Urinary bladder (tissue), 4 donors: ENCODE measurements at places on chromosomes 7 and 10. TPM values are rescaled to one million over a fixed set of nuclear protein-coding genes. Genes with fewer than 3 reads are reported as not detected.

GRCh38 chr7:10845225-10845624 lies 128.4 kb upstream of the PHF14 start:
- no peak for DNase-seq

DNA sequence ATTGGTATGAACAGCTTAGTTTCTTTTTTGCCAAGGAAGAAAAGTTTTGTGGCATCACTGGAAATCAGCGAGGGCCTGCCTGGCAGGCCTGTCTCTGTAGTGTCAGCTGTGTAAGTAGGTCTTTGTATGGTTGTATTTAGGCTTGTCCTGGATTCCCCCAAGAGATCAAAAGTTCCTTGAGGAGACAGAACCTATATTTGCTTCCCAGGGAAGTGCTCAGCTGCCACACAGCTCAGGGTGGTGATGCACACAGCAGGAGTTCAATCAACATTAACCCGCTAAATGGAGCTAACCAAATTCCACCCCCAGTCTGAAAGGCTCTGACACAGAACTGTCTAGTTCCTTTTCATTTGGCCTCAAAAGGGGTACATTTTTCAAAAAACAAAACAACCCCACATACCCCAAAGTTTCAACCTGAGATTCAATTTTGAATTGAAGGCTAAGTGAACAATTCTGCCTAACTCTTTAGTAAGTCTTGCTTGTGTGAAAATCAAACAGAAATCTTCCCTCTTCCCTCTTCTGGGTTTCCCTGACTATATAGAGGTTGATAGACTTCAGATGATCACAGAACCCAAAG lies 124.4 kb downstream of the CLEC2L start:
- DNase-seq = no peak

GRCh38 chr7:28174901-28175661 lies 5.5 kb downstream of the JAZF1 start:
- no peak for DNase-seq

- no peak for DNase-seq
These were observed 211.4 kb upstream of the KLF14 start for GRCh38 chr7:130945411-130945811.

- no peak for DNase-seq
These were observed 28.9 kb downstream of the CDK14 start for GRCh38 chr7:90625051-90625450.

DNA sequence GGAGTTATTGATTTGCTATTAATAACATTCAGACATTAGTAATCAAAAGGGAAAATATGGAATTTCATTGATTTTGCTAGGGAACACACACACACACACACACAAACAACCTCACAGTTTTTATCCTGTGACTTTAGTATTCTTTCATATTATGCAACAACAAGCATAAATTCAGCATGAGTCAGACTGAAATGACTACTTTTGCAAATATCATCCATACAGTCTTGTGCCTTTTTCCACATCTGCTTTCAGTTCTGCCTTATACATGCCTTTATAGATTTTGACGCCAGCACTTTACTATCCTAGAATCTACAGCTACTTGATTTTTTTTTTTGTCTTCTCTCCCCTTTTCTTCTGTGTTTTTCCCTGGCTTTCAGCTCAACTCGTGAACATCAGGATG lies 975.8 kb upstream of the LRRTM3 start:
- no peak for DNase-seq

DNA sequence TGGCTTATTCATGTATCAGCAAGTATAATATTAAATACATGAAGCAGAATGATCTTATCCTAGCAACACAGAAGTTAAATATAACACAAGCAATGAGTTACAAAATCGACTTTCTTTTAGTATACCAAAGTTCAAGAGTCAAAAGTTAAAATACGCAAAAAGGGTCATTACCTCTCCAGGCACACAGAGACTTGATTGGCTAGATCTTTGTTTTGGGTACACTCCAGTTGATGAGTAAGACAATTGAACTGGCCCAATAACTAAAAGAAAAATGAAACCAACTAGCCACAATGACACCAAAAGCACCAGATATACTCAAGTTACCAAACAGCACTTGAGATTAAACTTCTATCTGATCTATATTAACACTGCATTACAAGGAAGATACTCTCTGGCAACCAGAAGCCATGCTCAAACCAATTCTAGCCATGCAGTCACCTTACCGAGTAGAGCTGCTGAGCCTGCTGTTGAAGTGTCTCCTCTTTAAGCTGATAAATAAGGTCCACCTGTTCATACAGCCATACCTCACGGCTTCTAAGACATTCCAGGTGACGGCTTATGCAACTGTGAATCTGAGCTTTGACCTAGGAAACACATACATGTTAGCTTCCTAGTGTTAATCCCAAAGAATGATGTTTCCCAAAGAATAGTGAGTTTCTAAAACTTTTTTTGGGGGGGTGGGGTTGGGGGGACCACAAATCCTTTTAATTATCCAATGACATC lies 15.6 kb downstream of the NCOA4 start:
- no peak for DNase-seq

DNA sequence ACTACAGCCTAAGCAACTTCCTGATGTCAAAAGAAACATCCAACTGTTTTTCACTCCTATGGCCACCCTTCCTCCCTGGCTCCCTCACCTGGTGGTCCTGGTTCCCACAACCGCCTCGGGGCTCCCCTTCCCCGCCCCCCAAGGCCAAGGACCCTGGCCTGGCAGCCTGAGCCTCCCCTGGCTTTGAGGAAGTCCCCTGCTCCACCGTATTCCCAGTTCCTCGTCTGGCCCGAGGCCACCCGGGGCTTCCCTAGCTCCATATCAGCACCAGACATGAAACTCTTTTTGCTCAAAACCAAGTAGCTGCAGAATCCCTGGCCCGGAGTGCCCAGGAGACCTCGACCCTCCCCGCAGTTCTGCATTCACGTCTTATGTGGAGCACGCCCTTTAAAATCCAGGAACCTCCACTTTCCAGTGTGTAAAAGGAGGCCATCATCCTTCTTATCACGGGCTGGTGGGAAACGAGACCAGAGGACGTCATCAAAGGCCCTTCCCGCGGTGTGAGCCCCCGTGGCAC lies 82.9 kb downstream of the PRKAG2 start:
- no peak for DNase-seq

DNA sequence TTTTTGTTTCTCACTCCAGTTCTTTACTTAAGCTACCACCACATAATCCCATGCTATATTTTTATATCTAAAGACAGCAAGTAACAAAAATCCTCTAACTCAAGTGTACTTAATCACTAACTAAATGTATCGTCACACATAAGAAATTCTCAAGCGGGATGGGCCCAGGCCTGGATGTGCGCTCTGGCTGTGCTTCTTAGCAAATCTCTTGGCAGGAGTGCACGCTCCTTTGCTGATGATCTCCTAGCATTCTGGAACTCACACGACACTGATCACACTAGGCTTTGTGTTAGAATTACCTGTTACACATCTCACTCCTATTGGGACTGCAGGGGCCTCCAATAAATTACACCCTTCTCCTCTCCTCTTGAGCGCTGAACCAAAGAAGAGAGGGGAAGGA lies 46.7 kb upstream of the CALD1 start:
- DNase-seq = no peak

DNA sequence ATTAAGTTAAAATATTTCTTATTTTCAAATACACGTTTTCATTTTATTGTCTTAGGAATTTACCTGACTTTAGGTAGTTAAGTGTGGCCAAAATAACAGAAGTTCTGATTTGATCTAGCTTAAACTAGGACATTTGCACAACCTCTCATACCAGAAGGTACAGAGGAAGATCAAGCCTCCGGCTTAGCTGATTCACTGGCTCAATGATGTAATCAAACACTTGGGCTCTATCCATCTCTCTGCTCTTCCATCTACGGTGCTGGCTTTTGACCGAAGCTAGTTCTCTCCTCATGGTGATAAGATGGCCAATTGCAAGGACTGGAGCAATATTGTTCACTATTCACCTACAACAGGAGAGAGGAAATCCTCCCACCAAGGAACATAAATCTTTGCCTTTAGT lies 12.2 kb upstream of the HYCC1 start:
- DNase-seq = no peak

DNA sequence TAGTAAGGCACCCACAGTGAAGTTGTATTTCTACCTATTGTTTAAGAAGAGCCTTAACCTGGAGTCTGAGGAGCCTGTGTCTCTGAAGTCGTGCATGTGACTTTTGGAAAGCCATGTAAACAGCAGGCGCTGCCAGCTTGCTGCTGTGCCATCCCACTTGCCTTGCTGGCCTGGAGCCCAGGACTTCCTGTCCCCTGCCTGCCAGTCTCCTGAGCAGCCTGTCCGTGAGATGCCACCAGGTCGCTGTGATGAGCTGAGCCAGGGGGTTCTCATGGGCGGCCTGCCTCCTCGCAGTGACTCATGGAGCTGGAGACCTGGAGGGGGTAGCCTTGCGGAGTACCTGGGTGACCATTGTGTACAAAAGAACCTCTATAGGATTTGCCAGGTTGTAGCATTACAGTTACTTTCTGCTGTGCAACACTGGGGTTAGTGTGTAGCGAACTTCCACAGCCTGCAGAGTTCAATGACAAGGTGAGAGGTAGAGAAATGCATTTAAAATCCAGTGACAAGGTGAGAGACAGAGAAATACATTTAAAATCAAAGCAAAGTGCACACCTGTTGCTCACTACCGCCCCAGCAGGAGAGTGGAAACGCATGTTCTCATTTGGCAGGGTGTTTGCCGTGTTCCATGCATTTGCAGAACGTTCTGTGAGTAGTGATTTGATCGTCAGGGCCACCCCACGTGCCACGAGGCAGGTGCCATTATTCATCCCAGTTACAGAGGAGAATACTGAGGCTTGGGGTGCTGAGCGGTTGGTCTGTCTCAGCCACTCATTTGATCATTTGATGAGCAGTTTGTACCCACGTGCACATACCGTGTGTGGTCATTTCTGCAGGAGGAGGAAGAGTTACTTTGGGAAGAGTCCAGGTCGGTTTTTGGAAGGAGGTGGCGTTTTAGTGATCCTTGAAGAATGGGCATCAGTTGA lies 36.6 kb upstream of the BHLHA15 start:
- DNase-seq = no peak

DNA sequence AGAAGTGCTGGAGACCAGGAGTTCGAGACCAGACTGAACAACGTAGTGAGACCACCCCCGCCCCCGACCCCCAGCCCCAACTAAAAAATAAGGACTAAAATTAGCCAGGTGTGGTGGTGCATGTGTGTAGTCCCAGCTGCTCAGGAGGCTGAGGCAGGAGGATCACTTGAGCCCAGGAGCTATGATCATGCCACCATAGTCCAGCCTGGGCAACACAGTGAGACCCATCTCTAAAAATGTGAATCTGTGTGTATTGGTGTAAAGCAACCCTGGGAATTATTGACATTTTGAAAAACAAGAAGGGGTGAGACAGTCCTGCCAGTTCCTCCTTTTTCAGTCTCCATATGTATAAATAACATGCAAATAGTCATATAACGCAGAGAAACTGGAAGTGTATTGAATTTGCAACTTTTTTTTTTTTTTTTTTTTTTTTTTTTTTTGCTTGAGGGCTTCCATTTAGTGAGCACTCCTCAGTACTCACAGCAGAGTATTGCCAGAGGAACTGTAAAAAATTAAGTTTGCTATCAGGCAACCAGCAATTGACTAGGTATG lies 3.4 kb upstream of the ITGB1 start:
- no peak for DNase-seq

- DNase-seq = no peak
These were observed 4.3 kb downstream of the SLC29A3 start for GRCh38 chr10:71323407-71323806.

DNA sequence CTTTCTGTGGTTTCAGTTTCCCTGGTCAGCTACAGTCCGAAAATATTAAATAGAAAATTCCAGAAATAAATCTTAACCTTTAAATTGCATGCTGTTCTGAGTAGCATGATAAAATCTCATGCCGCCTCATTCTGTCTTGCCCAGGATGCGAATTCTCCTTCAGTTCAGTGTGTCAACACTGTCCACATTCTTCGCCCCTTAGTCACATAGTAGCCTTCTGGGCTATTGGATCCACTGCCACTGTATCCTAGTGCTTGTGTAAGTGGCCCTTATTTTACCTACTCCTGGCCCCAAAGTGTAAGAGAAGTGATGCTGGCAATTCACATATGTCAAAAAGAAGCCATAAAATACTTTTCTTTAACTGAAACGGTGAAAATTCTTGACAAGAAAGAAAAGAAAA lies 129.6 kb downstream of the ZWINT start:
- no peak for DNase-seq

DNA sequence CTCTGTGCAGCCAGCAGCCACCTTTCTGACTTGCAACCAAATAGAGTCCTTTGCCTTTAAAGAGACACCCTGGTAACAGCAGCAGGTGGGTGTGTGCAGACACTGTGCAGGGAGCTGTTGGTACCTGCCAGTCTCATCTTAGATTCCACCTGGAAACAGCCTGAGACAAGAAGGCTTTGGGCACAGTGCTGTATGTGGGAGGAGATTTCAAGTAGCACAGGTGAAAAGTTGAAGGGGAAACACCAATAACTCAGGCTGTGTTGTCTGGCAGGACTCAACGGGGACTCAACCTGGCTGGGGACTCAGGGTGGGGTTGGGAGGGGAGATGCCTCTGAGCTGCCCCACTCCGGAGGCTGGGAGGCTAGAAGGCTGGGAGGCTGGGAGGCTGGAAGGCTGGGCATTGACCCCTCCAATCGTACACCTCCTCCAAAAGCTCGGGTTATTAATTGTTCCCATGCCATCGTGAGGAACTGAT lies 6.7 kb downstream of the CPXM2 start:
- no peak for DNase-seq

DNA sequence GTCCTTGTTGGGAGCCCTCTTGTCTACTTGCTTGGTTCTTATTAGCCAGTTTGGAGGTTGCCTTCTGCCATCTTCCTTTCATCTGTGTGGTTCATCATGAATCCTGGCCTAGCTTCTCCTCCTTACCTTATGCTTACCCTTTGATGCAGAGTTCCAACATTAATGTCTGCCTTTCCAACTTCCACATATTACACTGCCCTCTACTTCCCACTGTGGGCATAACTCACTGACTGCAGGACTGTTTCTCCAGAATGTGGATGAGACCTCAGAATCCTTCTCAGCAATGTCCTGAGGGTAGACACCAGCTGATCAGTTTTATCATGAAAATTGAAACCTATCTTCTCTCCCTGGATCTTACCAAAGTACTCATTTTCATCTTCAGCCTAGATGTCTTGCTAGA lies 491.0 kb downstream of the LRMDA start:
- no peak for DNase-seq

GRCh38 chr7:141145630-141145982 lies 71.7 kb downstream of the TMEM178B start:
- DNase-seq = no peak

The GPRIN2 gene
- total RNA-seq = 1.2 TPM

The PGAM2 gene
- total RNA-seq = 3.1 TPM

The RPEL1 gene
- total RNA-seq = not detected

The MRLN gene
- 5.7 TPM for total RNA-seq

The NPTX2 gene
- total RNA-seq = 7.2 TPM

The FASTK gene
- 42.4 TPM for total RNA-seq

The DNMBP gene
- 31.8 TPM for total RNA-seq

The HMX2 gene
- not detected for total RNA-seq

The TMEM139 gene
- total RNA-seq = 2.1 TPM

The BMI1 gene
- total RNA-seq = 60.1 TPM

The GPR85 gene
- total RNA-seq = 15.3 TPM
